ENCODE measurements at places on chromosomes 4 and X. TPM values are rescaled to one million over a fixed set of nuclear protein-coding genes. Genes with fewer than 3 reads are reported as not detected.

UGT8 gene
- total RNA-seq, result 2.1 TPM

MSX1 gene
- 1.4 TPM for total RNA-seq

CFI gene
- total RNA-seq, result 8.3 TPM

IL9R gene
- total RNA-seq, result not detected

PCDH18 gene
- total RNA-seq, result 20.4 TPM

FIP1L1 gene
- total RNA-seq, result 46.0 TPM

- peaks cover 40% of the 10 kb centered on the region for H3K36me3 ChIP-seq
- DNase-seq, result no peak
- no peak overlapping the region for H3K27ac ChIP-seq
- H3K4me1 ChIP-seq, result peaks cover 14% of the 10 kb centered on the region
- no peaks in the 10 kb centered on the region for H3K27me3 ChIP-seq
- H3K4me3 ChIP-seq, result no peak overlapping the region
These were observed 3.3 kb upstream of the HAUS3 start for GRCh38 chr4:2245057-2245786.

GRCh38 chr4:15479089-15479912, 9.6 kb downstream of the CC2D2A start:
- DNase-seq, result no peak
- H3K4me1 ChIP-seq, result peaks cover 15% of the 10 kb centered on the region
- no peaks in the 10 kb centered on the region for H3K27me3 ChIP-seq
- H3K36me3 ChIP-seq, result peaks cover 9% of the 10 kb centered on the region
- H3K27ac ChIP-seq, result peak overlapping the region; percentile 83

DNA sequence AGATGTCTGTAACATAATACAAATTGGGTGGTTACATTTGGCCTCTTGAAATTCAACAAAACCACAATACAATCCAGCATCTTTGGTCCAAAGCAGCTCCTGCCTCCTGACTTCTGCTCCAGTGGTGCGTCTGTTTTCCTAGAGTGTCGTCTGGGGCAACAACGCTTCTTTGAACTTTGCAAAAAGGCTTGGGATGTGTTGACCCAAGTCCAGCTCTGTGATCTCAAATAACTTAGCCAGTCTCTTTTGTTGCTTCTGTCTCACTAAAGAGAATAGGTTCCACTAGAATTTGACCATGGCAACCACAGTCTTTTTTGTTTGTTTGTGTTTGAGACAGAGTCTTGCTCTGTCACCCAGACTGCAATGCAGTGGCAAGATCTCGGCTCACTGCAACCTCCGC, 324.0 kb downstream of the DHRSX start:
- H3K4me1 ChIP-seq, result no peaks in the 10 kb centered on the region
- no peaks in the 10 kb centered on the region for H3K27me3 ChIP-seq
- no peak for DNase-seq
- no peaks in the 10 kb centered on the region for H3K36me3 ChIP-seq
- no peak overlapping the region for H3K27ac ChIP-seq

GRCh38 chr4:178970433-178971140, 1528.3 kb upstream of the AGA start:
- H3K4me3 ChIP-seq, result no peak overlapping the region
- no peak overlapping the region for H3K27ac ChIP-seq
- no peak for DNase-seq
- no peaks in the 10 kb centered on the region for H3K27me3 ChIP-seq
- no peaks in the 10 kb centered on the region for H3K4me1 ChIP-seq

- DNase-seq, result no peak
- H3K4me3 ChIP-seq, result no peak overlapping the region
- H3K4me1 ChIP-seq, result no peaks in the 10 kb centered on the region
- H3K36me3 ChIP-seq, result no peaks in the 10 kb centered on the region
- no peaks in the 10 kb centered on the region for H3K27me3 ChIP-seq
These were observed 2375.1 kb upstream of the AGA start for GRCh38 chr4:179817317-179817716.

- no peaks in the 10 kb centered on the region for H3K36me3 ChIP-seq
- no peak overlapping the region for H3K27ac ChIP-seq
- no peaks in the 10 kb centered on the region for H3K4me1 ChIP-seq
- no peak overlapping the region for H3K4me3 ChIP-seq
These were observed 16.1 kb upstream of the VCX3A start for GRCh38 chrX:6550999-6551398.

DNA sequence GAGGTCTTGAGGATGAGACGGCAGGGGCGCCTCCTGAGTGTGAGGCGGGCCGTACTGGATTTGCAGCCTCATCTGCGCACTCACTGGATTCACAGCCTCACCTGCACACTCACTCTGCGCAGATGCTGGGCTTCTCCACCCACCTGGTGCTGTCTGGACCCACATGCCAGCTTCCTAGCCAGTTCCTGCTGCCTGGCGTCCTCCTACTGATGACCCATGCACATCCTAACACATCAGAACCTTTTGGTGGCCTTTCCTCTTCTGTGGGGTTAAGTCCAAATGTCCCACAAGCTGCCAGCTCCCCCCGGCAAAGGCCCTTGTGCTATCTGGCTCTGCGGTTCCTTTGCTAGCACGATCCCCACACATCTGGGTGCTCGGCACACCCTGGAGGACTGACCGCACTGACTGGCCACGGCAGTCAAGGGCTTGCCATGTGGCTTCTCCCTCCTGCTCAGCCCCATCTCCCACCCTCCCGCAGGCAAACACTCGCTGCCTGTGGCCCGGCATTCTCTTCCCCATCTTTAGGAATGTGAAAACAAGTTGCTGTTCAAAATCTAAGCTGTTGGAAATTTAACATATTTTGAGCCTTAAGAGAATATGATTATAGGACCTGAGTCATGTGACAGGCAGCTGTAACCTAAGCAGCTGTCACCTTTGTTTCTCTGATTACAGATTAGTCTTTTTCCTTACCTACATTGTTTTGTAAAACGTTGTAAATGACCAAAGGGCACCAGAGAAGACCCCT, 39.4 kb upstream of the AFAP1 start:
- peak overlapping the region; percentile 78 for H3K27ac ChIP-seq
- no peaks in the 10 kb centered on the region for H3K27me3 ChIP-seq
- no peaks in the 10 kb centered on the region for H3K36me3 ChIP-seq
- peaks cover 26% of the 10 kb centered on the region for H3K4me1 ChIP-seq

GRCh38 chr4:8207314-8207713, 8.2 kb downstream of the SH3TC1 start:
- no peaks in the 10 kb centered on the region for H3K27me3 ChIP-seq
- H3K36me3 ChIP-seq, result no peaks in the 10 kb centered on the region
- peaks cover 7% of the 10 kb centered on the region for H3K4me1 ChIP-seq
- no peak overlapping the region for H3K27ac ChIP-seq
- H3K4me3 ChIP-seq, result no peak overlapping the region
- DNase-seq, result no peak

DNA sequence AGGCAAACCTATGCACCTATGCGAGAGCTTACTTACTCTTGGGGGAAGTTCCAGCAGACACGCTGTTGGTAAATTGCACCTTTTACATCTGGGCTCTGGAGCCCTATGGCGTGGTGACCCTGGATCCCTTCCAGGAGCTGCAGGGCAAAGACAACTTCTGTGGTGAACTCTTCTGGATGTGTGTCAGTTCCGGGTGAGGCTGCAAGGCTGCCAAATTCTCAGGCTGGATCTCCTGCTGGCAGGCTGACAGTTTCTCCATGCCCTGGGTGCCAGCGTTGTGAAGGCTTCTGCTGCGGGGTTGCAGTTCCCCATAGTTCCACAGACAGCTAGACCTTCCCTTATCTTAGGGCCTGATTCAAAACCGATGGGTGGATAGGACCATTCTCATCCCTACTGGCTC, 37.9 kb downstream of the RAP2C start:
- DNase-seq, result no peak
- H3K4me1 ChIP-seq, result no peaks in the 10 kb centered on the region
- no peak overlapping the region for H3K27ac ChIP-seq
- H3K4me3 ChIP-seq, result no peak overlapping the region

- no peaks in the 10 kb centered on the region for H3K4me1 ChIP-seq
- H3K27ac ChIP-seq, result no peak overlapping the region
- no peak for DNase-seq
- H3K36me3 ChIP-seq, result no peaks in the 10 kb centered on the region
These were observed 143.5 kb downstream of the RELL1 start for GRCh38 chr4:37542706-37543105.

DNA sequence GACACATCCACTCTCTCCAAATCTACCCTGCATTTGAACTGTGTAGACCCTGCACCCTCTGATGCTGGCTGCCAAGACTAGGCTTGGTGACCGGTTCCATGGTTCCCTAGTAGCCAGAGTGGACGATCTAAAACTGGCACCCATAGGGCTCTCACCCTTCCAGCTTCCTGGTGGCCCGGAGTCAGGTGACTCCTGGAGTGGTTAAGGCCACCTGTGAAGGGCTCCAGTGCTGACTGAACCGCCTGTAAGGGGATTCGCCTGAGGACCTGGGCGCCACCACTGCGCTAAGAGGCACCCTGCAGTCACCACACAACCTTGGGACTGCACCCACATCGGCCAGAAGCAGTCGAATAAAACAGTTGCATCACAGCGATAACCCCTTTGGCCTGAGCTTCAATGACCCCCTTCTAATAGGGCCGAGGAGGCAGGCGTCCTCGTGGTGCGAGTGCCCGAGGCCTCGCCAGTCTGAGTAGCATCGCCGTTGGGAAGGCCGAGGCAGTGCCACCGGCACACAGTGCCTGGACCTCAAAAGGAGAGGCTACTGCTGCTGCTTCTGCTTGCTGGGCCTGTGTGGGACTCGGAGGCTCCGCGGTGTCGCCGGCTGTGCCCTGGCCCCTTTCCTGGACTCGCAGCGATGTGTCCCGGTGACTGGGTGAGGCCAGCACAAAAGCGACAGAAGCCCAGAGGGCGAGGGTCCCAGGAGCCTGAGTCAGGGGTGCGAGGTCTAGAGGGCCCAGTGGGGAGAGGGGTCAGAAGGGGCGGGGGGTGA, 6.5 kb downstream of the HMX1 start:
- no peaks in the 10 kb centered on the region for H3K36me3 ChIP-seq
- DNase-seq, result no peak
- H3K27me3 ChIP-seq, result peaks cover 49% of the 10 kb centered on the region
- peaks cover 16% of the 10 kb centered on the region for H3K4me1 ChIP-seq
- no peak overlapping the region for H3K4me3 ChIP-seq
- no peak overlapping the region for H3K27ac ChIP-seq

GRCh38 chrX:47859686-47860085, 23.0 kb downstream of the ZNF81 start:
- H3K27ac ChIP-seq, result no peak overlapping the region
- no peak overlapping the region for H3K4me3 ChIP-seq
- no peaks in the 10 kb centered on the region for H3K27me3 ChIP-seq
- H3K4me1 ChIP-seq, result no peaks in the 10 kb centered on the region
- H3K36me3 ChIP-seq, result no peaks in the 10 kb centered on the region
- no peak for DNase-seq
